ENCODE measurements at places on chromosomes 13 and 19. TPM values are rescaled to one million over a fixed set of nuclear protein-coding genes. Genes with fewer than 3 reads are reported as not detected.

The TUBA3C gene
- not detected for total RNA-seq

The MYO16 gene
- total RNA-seq, result 1.6 TPM

The ZNF579 gene
- 5.1 TPM for total RNA-seq

The CPT1C gene
- total RNA-seq, result 35.6 TPM

DNA sequence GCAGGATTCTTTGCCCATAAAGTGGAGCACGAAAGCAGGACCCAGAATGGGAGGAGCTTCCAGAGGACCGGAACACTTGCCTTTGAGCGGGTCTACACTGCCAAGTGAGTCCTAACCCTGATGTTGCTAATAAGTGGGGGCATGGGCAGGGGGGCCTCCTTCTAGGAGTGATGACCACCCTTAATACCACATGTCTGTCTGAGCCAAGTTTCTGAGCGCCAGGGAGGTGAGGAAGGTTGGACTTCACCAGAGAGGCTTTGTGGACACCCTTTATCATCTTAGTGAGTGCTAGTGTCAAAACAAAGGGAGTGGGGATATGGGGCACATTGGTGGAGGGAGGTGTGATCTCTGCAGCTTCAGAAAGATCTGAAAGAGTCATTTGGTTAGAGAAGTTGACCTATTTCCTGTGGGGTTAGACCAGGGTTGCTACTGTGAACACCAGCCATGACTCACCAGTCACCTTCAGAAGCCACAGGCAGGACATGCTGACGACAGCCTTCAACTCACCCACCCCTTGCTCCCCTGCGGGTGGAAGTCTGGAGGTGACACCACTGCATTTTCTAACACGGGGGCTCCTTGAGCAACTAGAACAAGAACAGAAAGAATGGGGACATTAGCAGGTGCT lies 8.8 kb downstream of the ALOX5AP start:
- DNase-seq, result peak; percentile 56

GRCh38 chr19:10222201-10222890 lies 8.8 kb downstream of the S1PR2 start:
- no peak for DNase-seq

The PLIN4 gene
- 24.9 TPM for total RNA-seq

DNA sequence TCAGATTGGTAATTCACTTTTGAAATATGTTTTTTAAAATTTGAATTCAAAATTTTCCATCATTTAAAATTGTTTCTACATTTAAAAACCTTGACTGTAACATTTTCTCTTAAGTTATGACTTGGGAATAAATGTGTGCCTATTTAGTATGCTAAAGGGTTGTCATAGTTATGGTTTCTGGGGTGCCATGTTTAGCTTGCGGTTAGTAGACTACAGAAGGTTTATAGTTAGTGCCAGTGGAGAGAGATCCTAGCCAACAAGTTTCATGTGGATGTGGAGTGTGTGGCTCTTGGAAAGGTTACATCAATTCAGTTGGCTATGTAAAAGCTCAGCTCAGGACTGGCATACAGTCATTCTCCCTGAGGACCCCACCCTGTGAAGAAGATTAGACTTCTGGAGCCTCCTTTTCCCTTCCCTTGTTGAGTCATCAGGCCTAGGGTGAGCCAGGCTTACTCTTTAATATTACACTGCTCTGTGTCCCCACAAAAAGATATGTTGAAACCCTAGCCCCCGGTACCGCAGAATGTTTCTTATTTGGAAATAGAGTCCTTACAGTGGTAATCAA lies 20.4 kb downstream of the LMO7 start:
- no peak for DNase-seq

DNA sequence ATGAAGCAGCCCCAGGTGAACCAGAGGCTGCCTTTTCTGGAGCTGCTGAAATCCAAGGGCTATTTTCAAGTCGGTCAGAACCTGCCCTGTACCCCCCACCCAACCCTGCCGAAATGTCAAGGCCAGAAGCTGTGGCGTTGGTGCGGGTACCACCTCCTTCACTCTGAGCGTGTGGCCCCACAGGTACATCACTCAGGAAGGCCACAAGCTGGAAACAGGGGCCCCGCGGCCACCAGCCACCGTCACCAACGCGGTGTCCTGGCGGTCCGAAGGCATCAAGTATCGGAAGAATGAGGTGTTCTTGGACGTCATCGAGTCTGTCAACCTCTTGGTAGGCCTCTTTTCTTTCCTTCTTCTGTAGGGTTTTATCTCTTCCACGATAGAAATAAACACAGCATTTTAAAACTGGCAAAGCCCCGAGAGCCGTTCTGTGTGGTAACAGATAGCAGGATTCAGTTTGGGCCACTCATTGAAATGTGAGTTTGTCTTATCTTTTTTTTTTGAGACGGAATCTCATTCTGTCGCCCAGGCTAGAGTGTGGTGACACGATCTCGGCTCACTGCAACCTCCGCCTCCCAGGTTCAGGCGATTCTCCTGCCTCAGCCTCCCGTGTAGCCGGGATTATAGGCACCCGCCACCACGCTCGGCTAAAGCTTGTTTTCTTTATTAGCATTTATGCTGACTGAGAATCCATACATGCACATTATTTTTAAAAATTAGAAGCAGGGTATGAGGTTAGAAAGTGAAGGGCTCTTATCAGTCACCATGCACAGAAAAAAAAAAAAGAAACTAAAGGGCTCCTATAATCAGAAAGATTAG lies 11.3 kb downstream of the AP1M1 start:
- no peak for DNase-seq

- peak; percentile 56 for DNase-seq
These were observed 142.0 kb downstream of the ZNF737 start for GRCh38 chr19:20423381-20424197.

The CKAP2 gene
- 17.5 TPM for total RNA-seq

The IZUMO2 gene
- total RNA-seq, result not detected

DNA sequence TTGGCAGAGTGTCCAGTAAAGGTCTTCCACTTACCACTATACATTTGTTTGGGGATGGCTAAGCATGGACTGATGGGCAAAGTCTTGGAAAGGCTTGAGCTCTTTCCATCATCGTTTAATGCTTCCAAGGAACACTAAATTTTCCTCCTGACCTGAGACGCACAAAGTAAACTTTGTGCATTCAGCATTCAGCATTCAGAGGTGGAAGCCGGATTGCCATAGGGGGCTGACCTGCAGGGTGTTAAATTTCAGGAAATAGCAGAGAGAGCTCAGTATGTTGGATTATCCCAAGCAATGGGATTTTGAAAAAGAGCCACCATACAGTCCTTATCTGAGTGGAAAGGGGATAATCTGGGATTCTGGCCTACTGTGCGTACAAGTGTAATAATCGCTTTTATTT lies 14.0 kb downstream of the ZNF552 start:
- DNase-seq, result no peak

The UPF1 gene
- total RNA-seq, result 42.0 TPM

The ZNF536 gene
- 2.7 TPM for total RNA-seq

- DNase-seq, result no peak
These were observed 3.5 kb downstream of the JSRP1 start for GRCh38 chr19:2252797-2253105.

DNA sequence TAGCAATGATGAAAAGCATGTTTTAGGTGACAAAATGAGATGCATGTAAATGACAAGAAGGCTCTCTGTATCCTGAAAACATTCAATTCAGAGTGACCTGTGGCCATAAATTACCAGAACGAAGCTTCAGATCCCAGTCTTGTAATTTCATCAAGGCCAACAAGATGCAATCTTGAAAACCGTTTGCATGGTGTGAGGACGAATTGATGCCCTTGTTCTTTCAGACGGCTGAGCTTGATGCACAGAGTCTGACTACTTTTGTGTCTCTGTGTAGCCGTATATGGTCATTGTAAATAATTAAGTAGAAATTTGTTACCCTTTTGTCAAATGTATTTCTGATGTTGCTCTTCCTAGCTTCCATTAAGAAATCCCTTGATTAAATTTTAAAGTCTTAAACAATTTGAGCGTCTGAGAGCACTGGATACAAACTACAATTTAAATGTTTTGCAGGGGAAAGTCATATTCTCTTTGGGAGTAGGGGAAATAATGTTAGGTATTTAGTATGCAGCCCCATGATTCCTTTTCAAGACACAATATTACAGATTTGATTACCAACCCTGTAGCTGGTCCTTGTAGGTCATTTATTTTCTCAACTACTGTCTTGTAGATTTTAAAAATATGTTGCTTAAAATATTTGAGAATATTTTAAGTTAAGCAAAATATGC lies 125.8 kb upstream of the PCDH9 start:
- no peak for DNase-seq

- peak; percentile 28 for DNase-seq
These were observed 22.7 kb downstream of the TFDP1 start for GRCh38 chr13:113607056-113607888.

The MAP4K1 gene
- total RNA-seq, result 12.9 TPM

DNA sequence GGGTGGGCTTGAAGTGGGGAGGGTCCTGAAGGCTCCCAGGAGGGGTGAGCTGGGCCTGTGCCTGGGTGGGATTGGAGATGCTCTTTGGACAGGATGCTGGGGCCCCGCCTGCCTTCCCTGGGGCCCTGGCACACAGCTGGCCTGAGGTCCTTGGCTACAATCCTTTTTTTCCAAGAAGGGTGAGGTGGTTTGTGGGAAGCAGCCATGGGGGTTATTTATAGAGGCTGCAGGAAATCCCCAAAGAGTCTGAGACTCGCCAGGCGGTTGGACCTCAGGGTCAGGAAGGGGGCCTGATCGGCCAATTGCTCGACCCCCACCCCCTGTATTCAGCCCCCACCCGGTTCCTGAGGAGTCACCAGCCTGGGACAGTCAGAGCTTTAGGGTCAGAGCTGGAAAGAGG lies 10.0 kb downstream of the GTPBP3 start:
- peak; percentile 51 for DNase-seq

The SIGLEC8 gene
- not detected for total RNA-seq

GRCh38 chr13:30737511-30738337 lies 2.4 kb downstream of the ALOX5AP start:
- no peak for DNase-seq

DNA sequence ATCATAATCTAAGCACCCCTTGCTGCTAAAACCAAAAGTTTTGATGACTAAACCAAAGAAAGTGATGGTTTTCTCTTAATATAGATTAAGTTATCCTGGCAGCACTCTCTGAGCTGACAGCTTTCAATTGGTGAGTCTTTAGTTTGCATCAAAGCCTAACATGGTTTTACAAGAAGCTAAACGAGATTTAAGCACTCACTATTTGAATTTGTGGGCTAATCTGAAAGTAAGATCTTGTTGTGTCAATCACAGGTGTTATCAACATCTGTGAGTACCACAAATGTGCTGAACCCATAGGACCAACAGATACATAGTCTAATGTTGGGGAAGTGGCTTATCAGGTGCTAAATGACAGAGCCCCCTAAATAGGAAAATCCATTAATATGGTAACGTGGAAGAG lies 223.9 kb downstream of the LHFPL6 start:
- DNase-seq, result no peak

- peak; percentile 37 for DNase-seq
These were observed 2.2 kb downstream of the CLIP3 start for GRCh38 chr19:36030264-36031148.

- DNase-seq, result no peak
These were observed 5.3 kb upstream of the PTPRS start for GRCh38 chr19:5345895-5346386.

DNA sequence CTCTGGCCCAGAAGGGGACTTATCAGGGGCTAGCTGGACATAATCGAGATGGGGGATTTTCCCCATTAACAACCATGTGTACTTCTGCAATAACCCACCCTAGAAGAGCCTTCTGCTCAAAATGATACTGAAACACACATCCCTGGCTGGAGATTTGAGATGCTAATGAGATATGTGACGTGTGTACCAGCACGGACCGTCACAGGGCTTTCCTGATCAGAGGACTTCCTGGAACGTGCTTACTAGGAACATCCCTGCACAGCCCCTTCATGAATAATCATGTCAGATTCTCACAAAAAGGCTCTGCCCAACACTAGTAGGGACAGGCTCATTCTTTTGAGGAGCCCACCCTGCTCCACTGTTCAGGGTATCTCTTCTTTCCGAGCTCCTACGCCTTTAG lies 6.5 kb upstream of the ERVV-1 start:
- DNase-seq, result no peak

- no peak for DNase-seq
These were observed 4.6 kb upstream of the ITGBL1 start for GRCh38 chr13:101447852-101448251.

Measured in stomach (tissue), 19 donors.